ENCODE measurements at places on chromosomes 7 and 10.

DNA sequence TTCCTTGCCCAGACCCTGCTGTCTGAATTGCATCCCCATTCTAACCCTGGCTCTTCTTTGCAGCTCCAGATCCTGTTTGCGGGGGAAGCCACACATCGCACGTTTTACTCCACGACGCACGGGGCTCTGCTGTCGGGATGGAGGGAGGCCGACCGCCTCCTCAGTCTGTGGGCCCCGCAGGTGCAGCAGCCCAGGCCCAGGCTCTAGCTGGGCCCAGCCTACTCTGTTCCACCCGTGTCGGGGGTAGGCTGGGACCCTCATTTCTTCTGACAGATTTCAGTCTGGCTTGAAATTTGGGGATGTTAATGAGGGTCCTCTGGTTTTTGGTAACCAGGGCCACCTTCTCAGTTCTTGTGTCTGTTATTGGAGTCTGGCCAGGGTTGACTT is 2.7 kb upstream of the MTG1 start:
- DNase-seq = no peak

- no peak for DNase-seq
Observed at GRCh38 chr10:43980313-43980712, 331.6 kb upstream of the ZNF32 start.

DNA sequence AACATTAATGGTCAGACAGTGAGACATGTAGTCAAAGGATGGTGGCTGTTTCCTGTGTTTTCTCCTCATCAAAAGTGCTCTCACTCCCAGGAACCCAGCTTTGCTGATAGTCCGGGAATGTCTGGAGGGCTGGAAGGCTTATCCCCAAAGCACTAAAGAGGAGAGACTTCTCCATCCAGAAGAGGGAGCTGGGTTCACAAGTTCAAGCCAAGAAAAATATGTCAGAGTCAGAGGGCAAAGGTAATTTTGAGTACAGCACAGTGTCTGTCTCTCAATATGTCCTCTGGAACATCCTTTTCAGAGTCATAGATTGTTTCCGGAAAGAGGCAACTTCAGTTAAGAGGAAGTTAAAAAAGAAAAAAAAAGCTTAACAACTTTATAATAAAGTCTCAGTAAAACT is 281.5 kb upstream of the PHYHIPL start:
- DNase-seq = no peak

DNA sequence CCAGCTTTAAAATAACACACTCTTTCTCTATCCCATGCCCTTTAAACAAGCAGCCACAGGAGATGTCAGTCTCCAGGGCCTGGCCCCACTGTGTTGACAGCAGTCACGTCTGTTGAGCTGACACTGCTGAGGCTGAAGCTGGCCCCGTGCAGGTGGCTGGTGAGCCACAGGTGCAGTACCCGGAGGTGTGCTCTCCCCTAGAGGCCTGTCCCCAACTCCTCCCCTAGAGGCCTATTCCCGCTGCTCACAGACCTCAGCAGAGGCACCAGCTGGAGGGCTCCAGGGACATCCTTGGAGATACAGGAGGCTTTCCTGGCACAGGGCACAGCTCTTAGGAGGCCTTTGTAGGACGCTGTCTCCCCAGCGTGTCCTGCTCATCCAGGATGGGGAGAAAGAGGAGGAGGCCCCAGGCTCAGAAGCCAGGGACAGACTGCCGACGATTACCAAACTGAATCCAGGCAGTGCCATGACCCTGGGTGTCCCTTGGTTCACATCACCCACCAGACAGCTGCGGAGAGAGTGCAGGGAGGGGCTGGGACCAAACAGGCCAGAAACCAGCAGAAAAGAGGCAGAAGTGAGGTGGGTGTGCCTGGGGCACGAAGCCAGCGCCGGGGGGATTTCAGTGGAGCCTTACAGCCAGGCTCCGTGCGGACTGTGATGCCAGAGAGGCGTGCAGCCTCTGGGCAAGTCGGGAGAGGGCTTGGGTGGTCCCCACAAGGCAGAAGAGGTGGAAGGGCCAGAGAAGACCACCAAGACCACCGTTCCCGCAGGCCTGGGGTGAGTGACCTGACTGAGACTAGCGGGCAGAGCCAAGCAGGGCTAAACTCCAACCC is 18.5 kb upstream of the TTYH3 start:
- no peak for DNase-seq

GRCh38 chr10:71383972-71384687 is 12.6 kb upstream of the CDH23 start:
- DNase-seq = peak; percentile 53

- DNase-seq = no peak
Observed at GRCh38 chr7:88278881-88279280, 27.8 kb downstream of the STEAP4 start.

DNA sequence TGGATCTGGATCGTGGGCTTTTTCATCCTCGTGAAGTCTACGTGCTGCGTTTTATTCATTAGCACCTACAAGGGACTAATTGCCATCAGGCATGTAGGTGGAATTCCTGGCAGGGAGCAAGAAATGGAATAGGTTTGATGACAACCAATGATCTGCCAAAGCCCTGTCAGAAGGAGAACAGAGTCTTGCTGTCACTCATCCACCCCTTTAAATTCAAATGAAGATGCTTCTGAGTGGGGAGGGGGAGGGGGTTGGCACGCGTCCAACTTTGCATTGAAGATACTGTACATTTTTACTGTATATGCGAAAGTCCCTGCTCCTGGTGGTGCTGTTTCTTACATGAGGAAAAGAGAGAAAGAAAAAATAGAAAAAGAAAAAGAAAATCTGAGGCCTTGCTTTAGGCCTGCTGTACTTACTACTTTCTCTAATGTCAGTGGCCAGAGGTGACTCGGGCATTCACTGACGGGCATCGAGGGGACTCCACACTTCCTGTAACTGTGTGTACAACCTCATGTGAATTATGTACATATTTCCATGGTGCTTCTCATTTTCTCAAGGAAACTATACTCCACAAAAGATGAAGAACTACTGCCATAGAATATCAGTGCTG is 569.1 kb downstream of the INHBA start:
- no peak for DNase-seq

DNA sequence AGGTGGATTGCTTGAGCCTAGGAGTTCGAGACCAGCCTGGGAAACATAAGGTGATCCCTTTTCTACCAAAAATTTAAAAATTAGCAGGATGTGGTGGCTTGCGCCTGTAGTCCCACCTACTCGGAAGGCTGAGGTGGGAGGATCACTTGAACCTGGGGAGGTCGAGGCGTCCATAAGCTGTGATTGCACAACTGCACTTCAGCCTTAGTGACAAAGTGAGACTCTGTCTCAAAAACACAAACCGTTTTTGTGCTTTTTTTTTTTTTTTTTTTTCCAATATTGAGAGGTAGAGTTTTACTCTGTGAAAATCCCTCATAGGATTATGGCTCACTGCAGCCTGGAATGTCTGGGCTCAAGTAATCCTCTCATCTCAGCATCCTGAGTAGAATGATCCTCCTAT is 14.1 kb downstream of the CCAR1 start:
- no peak for DNase-seq

DNA sequence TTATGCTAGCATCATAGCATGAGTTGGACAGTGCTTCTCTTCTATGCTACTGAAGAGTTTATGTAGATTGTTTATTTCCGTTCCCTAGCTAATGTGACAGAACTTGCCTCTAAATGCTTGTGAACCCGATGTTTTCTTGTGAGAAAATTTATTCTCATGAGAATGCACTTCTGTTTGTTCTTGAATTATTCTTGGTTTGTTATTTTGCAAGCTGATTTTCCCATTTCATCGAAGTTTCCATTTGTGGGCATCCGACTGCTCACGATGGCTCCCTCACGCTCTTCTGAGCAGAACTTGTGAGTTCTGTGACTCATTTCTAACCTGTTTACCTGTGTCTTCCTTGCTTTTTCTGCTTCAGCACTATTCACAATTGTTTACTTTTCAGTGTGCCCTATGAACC is 59.9 kb downstream of the WDFY4 start:
- no peak for DNase-seq

- no peak for DNase-seq
Observed at GRCh38 chr10:48778193-48778857, 93.7 kb downstream of the WDFY4 start.

- DNase-seq = no peak
Observed at GRCh38 chr10:36943544-36943943, 181.9 kb upstream of the ANKRD30A start.

DNA sequence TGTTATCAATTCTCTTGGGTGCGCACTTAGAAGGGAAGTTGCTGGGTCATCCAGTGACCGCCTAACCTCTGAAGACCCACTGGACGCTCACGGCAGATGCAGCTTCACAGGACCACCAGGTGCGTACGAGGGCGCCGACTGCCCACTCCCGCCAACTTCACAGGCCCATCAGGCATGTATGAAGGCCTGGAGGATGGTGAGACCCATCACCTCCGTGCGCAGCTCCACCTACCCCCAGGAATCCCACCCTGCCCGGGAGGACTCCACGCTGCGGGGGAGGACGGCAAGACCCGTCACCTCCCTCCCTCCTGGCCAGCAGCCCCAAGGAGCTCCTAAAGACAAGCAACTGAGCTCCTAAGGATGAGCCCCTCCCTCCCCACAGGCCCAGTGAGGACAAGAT is 146.9 kb downstream of the MAD1L1 start:
- no peak for DNase-seq

Data from hypothalamus (tissue), 51 donors.